ENCODE measurements at places on chromosomes 16 and 17.
A peak's percentile ranks its signal among the peaks of the same experiment; 100 is the strongest.

DNA sequence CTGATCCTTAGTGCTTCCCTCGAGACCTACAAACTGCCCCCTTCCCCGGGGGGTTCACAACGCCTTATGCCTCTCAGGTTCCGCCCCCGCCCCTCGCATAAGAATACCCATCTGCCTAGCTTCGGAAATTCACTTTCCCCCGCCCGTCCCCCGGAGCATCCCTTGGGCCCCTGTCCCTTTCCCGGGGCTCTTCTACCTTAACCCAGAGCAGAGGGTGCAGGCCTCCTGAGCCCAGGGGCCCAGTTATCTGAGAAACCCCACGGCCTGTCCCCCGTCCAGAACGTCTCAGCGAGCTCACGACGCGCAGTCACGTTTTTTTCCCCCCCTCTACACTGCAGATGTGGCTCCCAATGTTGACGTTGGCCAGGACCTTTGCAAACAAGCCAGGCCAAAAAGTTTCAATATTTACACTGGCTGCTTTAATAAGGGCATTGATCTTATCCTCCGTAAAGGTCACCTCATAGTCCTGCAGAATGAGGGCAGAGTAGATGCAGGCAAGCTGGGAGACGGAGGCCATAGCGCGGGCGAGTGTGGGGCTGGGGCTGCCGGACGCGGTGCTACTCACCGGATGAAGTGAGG is 1.4 kb upstream of the NBR1 start:
- H3K4me3 ChIP-seq: peak overlapping the region; percentile 90
- no peak for DNase-seq
- no peaks in the 10 kb centered on the region for H3K36me3 ChIP-seq
- peaks cover 6% of the 10 kb centered on the region for H3K4me1 ChIP-seq
- peak overlapping the region; percentile 94 for H3K27ac ChIP-seq

DNA sequence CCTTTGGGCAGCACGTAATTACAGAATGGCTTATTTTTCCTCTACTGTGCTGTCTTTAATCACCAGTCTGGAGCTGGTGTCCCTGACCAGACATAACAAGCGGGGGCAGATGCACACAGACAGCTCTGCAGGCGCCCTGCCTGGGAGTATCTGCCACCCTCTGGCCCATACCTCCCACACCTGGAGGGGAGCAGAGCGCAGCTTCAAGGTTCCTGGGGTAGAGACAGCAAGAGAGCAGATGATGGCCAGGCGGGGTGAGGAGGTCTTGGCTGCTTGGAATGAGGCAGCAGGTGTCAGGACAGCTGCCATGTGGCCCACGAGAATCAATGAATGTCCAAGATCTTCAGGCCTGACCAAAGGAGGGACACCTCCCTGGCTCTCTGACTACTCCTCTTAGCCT is 23.8 kb downstream of the TMEM94 start:
- peaks cover 4% of the 10 kb centered on the region for H3K36me3 ChIP-seq
- no peaks in the 10 kb centered on the region for H3K27me3 ChIP-seq
- H3K4me1 ChIP-seq: no peaks in the 10 kb centered on the region

DNA sequence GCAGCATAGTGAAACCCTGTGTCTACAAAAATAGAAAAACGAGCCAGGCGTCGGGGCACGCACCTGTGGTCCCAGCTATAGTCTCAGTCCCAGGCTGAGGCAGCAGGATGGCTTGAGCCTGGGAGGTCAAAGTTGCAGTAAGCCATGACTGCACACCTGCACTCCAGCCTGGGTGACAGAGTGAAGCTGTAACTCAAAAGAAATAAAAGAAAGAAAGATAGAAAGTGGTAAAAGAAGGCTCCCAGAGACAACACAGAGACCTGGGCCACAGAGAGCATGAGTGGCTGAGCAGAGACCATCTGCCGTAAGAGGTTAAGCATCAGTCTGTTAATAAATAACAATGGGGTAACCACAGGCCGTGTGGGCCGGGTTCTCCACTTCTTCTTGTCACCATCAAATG is 15.3 kb upstream of the HEXD start:
- peaks cover 3% of the 10 kb centered on the region for H3K36me3 ChIP-seq
- no peaks in the 10 kb centered on the region for H3K4me1 ChIP-seq
- no peaks in the 10 kb centered on the region for H3K27me3 ChIP-seq

- no peak overlapping the region for H3K27ac ChIP-seq
- DNase-seq: no peak
- H3K36me3 ChIP-seq: no peaks in the 10 kb centered on the region
- H3K4me3 ChIP-seq: no peak overlapping the region
- H3K4me1 ChIP-seq: peaks cover 7% of the 10 kb centered on the region
- H3K27me3 ChIP-seq: peaks cover 39% of the 10 kb centered on the region
Measured at GRCh38 chr16:66996983-66997358, 8.6 kb downstream of the CES4A start.

- H3K36me3 ChIP-seq: no peaks in the 10 kb centered on the region
- peaks cover 7% of the 10 kb centered on the region for H3K4me1 ChIP-seq
- no peak for DNase-seq
- H3K27me3 ChIP-seq: no peaks in the 10 kb centered on the region
- H3K27ac ChIP-seq: no peak overlapping the region
Measured at GRCh38 chr17:45983614-45984310, 15.3 kb upstream of the STH start.

GRCh38 chr16:57708168-57708567 is 13.6 kb downstream of the DRC7 start:
- no peaks in the 10 kb centered on the region for H3K4me1 ChIP-seq
- H3K4me3 ChIP-seq: no peak overlapping the region
- H3K27ac ChIP-seq: no peak overlapping the region
- no peak for DNase-seq

Measured in H1 (cell line).